ENCODE measurements at places on chromosomes 11 and 22.

GRCh38 chr22:25566898-25567235 is 2.4 kb downstream of the GRK3 start:
- peak overlapping the region; percentile 94 for H3K4me3 ChIP-seq
- peak; percentile 45 for ATAC-seq
- peaks cover 5% of the 10 kb centered on the region for H3K36me3 ChIP-seq
- H3K4me1 ChIP-seq, result peaks cover 68% of the 10 kb centered on the region
- H3K27ac ChIP-seq, result peak overlapping the region; percentile 89
- H3K27me3 ChIP-seq, result no peaks in the 10 kb centered on the region

DNA sequence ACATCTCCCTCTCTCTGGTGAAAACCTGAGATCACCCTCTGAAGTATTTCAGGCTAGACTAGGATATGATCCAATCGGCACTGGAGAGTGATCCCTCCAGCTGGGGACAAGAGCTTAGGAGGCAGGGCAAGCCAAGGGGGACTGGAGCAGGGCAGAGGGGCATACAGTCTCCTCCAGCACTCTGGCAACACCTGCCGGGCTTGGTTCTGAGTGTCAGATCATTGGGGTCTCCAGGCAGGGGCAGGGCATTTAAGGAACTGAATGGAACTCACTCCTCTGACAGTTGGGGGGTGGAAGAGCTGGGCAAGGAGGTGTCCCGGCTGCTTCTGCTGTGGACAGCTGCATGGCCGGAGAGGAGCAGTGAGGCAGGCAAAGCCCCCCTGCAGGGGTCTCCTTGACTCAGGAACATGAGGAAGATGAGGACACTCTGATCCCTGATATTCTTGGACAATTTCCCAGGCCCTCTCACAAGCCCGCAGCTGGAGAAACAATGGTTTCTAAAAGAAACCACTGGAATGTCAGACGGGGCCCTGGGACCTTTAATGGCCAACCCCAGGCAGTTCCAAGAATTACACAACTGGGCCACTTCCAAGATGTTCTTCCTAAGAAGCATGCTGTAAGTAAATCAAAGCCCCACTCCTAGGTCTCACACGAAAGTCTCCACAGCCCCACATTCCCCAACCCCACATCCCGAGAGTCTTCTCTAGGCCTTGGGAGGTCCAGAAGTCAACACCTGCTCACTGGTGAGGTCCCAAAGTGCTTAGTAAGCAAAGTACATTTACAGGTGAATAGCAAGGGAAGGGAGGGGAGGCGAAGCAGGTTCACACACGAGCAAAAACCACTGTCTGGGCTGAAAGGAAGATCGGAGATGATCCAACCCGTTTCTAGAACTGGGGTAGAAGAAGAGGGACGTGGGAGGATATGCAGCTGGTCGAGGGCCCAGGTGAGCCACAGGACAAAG is 1.2 kb upstream of the CCDC86 start:
- peak overlapping the region; percentile 66 for H3K4me3 ChIP-seq
- peaks cover 9% of the 10 kb centered on the region for H3K36me3 ChIP-seq
- no peak for ATAC-seq

DNA sequence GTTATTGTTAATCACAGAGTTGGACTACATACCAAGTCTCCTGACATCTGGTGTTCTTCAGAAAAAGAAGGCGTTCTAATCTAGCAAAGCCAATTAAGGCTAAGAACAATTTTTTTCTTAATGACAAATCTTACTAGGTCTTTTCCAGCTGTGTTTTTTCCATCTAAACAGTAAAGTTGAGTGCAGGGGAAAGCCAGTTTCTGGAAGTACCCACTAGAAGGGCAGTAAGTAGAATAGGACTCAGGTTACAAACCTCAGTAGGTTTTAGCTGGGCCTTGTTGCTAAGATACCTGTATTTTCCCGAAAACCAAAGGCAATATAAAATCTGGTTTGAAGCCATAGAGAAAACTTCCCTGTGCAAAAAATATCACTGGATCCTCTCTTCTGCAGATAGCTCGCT is 351.9 kb downstream of the ETS1 start:
- no peak overlapping the region for H3K27ac ChIP-seq
- peaks cover 18% of the 10 kb centered on the region for H3K4me1 ChIP-seq
- ATAC-seq, result no peak
- H3K36me3 ChIP-seq, result no peaks in the 10 kb centered on the region
- H3K4me3 ChIP-seq, result no peak overlapping the region
- H3K27me3 ChIP-seq, result no peaks in the 10 kb centered on the region

DNA sequence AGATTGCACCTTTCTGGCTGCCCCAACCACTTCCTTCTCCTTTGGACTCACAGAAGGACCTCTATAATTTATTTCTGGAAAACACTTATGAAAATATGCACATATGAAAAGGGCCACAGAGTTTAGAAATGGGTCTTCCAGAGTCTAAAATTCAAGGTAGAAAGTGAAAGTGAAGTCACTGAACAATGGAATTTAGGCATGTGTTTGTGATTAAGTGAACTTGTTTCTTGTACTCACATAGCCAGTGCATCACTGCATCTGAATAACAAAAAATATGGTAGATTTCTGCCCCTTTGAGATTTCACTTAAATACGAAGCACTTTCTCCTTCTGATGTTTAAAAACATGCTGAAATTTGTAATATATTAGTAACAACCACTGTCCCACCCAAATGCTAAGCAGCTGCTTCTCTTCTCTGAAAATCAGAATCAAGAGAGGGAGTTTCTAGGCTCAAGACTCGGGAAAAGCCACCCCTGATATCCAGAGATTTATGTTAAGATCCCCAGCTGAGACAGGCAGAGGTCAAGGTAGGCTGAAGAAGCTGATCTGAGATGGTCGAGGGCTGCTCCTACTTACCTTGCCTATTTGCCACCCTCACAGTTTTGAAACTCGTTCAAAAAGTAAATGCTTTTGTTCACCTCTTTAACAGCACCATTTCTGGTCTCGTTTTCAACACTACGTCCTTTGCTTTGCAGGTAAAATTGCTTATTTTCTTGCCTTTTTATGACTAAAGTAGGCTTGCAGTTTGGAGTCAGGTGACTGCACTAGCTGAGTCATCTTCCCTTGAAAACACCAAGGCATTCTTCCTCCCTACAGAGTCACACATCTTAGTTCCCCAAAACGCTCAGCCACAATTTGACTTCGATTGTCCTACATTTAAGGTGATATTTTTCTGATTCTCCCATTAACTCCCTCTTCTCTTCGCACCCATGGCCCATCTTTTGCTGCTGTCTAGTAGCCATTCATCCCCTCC is at the start of gene XKR3:
XKR3 (minus strand) TSS at position 696 of the 972 bp plus-strand sequence. CDS start 17,338 bp downstream, outside the sequence.
- ATAC-seq, result peak; percentile 90
- peak within 1 kb of the TSS; percentile 95 for H3K27ac ChIP-seq
- no peaks in the 10 kb centered on the region for H3K36me3 ChIP-seq
- peaks cover 21% of the 10 kb centered on the region for H3K4me1 ChIP-seq

DNA sequence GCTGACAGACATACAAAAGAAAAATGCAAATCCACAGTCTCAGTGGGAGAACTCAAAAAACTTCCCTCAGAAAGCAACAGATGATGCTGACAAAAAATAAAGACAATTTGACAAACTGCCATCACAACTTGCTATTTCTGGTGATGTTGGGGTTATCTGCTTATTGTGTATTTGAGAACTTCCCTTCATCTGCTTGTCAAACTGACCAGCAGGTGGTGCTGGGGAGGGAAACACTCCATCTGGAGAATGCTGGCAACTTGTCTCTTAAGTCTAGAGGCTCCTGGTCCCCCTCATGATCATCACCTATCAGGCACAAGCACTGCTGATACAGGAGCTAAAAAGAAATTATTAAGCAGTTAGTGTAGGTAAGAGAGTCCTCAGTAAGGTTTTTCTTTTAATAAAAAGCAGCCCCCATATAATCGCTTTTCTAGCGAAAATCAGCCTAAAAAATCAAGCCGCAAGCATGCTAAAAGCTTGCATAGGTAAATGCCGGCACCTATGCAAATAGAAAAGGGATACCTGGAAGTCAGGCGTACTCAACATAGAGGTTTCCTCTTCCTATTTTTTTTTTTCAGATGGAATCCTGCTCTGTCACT is 9.8 kb upstream of the FAM111B start:
- H3K27ac ChIP-seq, result peak overlapping the region; percentile 73
- peaks cover 83% of the 10 kb centered on the region for H3K4me1 ChIP-seq
- peak overlapping the region; percentile 69 for H3K4me3 ChIP-seq

DNA sequence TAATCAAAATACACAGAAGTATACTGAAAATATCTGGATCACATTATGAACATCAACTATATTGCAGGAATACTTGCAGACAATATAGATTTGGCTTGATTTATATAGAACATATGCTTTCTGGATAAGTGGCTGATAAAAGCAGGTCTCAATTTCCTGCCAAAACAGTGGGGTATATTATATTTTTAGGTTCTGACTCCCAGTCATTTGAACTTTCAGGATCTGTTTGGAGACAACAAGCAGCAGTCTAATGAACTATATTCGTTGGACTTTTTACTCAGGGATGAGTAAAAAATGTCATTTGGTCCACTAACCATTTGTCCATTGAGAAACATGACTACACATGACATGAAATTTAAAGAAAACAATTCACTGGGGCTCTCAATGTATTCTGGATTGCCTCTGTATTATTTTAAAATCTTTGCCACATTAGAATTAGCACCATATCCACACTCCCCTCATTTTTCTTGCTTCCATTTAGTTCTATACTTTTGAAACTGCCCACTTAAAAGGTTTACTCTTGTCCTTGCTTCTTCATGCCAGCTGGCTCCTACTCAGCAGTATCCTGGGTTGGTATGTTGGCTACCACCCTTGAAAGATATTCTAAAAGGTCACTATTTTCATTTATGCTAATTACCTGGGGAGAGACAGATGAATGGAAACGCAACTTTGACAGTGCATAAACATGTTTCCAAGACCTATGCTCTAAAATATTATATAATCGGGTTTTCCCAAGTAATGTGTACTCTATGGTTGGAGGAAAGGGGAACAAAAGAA is 153.0 kb downstream of the APOL5 start:
- H3K36me3 ChIP-seq, result no peaks in the 10 kb centered on the region
- no peak for ATAC-seq
- H3K4me1 ChIP-seq, result no peaks in the 10 kb centered on the region
- H3K4me3 ChIP-seq, result no peak overlapping the region
- peaks cover 44% of the 10 kb centered on the region for H3K27me3 ChIP-seq

GRCh38 chr11:77589521-77590193 is at the start of gene AQP11:
Gene AQP11 (plus strand): TSS chr11:77589953. CDS start chr11:77589993, 40 bp downstream.
- H3K4me1 ChIP-seq, result peaks cover 20% of the 10 kb centered on the region
- H3K27ac ChIP-seq, result peak within 1 kb of the TSS; percentile 74
- ATAC-seq, result peak; percentile 93
- peaks cover 21% of the 10 kb centered on the region for H3K27me3 ChIP-seq
- no peaks in the 10 kb centered on the region for H3K36me3 ChIP-seq

DNA sequence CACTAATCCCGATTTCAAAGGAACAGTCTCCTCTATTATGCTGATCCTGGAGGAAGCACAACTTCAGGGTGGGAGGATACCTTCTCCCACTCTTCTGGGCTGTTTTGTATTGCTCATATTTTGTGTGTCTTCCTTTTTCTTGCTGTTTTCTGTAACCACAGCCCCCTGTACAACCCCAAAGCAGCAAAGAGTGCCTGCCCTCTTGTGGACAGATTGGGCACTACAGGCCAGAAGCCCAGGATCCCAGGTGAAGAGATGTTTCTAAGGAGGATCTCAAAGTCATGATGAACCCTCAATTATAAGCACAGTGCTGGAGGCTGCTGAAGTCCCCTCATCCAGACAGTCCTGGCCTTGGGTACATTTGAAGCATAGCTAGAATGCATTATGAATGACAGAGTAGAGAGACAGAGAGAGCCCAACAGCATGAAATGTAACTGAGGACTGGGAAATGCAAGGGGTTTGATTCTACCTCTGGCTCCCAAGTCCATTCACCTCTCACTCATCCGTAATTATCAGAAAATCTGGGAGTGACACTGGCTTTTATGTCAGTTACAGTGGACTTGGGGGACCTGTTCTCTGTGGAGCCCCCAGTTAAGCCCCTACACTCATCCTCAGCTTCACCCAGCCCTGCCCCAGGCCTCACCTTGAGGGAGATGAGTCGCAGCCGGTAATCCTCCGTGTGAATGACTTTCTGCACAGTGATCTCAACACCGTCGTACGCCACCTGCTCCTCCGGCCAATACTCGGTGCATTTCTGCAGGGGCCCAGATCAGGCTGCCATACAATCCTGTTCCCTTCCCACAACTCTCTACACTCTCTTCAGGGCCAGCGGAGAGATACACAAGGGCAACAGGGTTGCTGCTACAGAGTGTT is 6.2 kb upstream of the IGSF22 start:
- peak overlapping the region; percentile 71 for H3K27ac ChIP-seq
- H3K4me3 ChIP-seq, result no peak overlapping the region
- peaks cover 13% of the 10 kb centered on the region for H3K27me3 ChIP-seq
- peaks cover 32% of the 10 kb centered on the region for H3K4me1 ChIP-seq
- peak; percentile 68 for ATAC-seq

- no peaks in the 10 kb centered on the region for H3K4me1 ChIP-seq
- H3K27me3 ChIP-seq, result peaks cover 6% of the 10 kb centered on the region
- H3K4me3 ChIP-seq, result no peak overlapping the region
- ATAC-seq, result no peak
- no peaks in the 10 kb centered on the region for H3K36me3 ChIP-seq
These were observed 866.2 kb downstream of the TBC1D22A start for GRCh38 chr22:47628477-47629272.

DNA sequence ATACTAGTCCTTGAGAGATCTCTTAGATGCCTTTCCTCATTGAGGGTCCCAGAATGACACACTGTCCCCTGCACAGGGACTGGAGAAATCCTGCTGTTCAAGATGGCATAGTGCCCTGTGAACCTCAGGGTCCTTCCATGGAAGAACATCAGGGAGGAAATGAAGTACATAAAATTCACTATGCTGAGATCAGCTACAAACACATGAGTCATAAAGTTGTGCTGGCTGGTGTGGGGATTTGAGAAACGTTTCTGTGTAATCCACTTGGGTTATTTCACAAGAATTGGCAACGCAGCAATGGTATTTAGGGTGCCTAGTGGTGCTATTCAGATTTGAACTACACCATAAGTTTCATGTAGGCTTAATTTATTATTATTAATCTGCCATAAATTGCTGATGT is 174.4 kb downstream of the MAML2 start:
- H3K36me3 ChIP-seq, result peaks cover 18% of the 10 kb centered on the region
- no peak overlapping the region for H3K4me3 ChIP-seq
- ATAC-seq, result no peak

- no peak overlapping the region for H3K4me3 ChIP-seq
- peaks cover 20% of the 10 kb centered on the region for H3K27me3 ChIP-seq
- ATAC-seq, result no peak
- no peaks in the 10 kb centered on the region for H3K4me1 ChIP-seq
- no peaks in the 10 kb centered on the region for H3K36me3 ChIP-seq
These were observed 61.8 kb upstream of the CRYBB3 start for GRCh38 chr22:25137577-25138525.

- ATAC-seq, result no peak
- H3K4me3 ChIP-seq, result peak overlapping the region; percentile 91
- peak overlapping the region; percentile 83 for H3K27ac ChIP-seq
- no peaks in the 10 kb centered on the region for H3K27me3 ChIP-seq
These were observed 867 bp downstream of the SPA17 start for GRCh38 chr11:124674571-124674970.

- H3K27me3 ChIP-seq, result no peaks in the 10 kb centered on the region
- H3K36me3 ChIP-seq, result no peaks in the 10 kb centered on the region
- H3K4me3 ChIP-seq, result no peak overlapping the region
- no peak overlapping the region for H3K27ac ChIP-seq
These were observed 188.0 kb downstream of the OR4C45 start for GRCh38 chr11:50220651-50221050.
